ENCODE measurements at places on chromosomes 2 and 18.

DNA sequence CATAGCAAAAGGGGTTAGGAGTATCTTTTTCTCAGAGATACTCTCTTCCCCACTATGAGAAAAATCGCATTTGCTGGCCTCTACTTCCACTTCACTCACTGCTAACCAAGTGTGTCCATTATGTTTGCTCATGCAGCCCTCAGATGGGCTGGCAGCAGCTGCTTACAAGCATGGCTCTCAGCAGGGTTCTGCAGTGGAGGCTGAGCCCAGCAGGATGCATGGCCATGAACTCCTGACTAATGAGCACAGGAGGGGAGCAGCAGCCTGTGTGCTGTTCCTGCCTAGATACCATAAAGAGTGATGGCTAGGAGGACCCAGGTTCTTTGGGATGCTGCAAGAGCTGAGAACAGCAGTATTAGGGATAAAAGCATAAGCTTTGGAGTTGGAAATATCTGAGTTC is 316.9 kb upstream of the THSD7B start:
- DNase-seq = no peak

DNA sequence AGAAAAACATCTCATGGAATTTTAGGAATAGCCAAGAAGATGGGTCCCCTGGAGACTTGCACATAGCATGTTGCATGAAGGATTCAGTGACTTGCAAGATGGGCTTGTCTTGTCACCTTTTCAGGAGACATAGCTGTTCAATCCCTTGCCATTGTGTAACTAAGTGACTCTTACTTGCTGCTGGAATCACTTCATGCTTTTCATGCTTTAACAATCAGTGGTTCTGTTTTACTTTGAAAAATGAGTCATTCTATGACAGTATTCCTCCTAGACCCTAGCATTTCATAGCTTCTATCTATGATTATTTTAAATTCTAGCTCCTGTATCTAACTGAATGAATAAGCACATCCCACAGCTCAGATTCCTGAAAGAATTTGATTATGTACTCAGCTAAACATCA is 2.8 kb downstream of the KYNU start:
- peak; percentile 75 for DNase-seq

GRCh38 chr2:133025004-133025403 is 355.0 kb upstream of the LYPD1 start:
- DNase-seq = no peak

DNA sequence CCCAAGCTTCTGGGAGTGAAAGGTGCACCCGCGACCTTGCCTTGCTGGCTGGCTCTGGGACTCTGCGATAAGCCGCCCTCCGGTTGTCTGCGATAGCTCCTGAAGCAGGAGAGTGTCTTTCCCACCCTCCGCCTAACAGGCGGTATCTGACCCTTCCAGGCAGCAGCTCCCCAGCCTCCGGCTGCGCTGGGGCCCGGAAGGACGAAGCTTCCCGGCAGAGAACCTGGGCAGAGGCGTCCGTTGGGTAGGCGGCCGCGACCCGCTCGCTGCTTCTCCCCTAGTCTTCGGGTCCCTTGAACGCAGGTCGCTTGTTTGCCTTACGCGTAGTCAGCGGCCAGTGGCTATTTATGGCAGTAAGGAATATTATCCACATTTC is 446 bp upstream of the RHBDD1 start:
- DNase-seq = no peak

- DNase-seq = no peak
These were observed 316.6 kb upstream of the NCKAP5 start for GRCh38 chr2:133884739-133885381.

- DNase-seq = no peak
These were observed 33.7 kb downstream of the MRPL33 start for GRCh38 chr2:27805180-27805579.

DNA sequence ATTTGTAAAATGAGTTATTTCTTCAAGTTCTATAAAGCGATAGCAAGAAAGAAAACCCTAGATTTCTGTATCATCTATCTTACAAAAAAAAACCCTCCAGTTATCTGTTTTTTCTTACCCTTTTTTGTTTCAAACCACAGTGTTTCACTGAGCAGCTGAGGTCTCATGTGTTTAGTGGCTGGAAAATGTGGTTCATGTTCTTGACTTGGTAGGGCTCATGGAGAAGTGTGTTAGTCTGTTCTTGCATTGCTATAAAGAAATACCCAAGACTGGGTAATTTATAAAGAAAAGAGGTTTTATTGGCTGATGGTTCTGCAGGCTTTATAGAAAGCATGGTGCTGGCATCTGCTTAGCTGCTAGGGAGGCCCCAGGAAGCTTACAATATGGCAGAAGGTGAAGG is 147.3 kb upstream of the NABP1 start:
- no peak for DNase-seq

- DNase-seq = no peak
These were observed 17.7 kb downstream of the ST6GAL2 start for GRCh38 chr2:106868275-106868674.

Measured in fibroblast of gingiva (primary cell).